Right kidney (tissue), 9 donors: ENCODE measurements at places on chromosomes 6 and 20.
A peak's percentile ranks its signal among the peaks of the same experiment; 100 is the strongest.

- no peak for DNase-seq
Measured at GRCh38 chr6:127518191-127518709, 885 bp downstream of the MTCL3 start.

- DNase-seq = no peak
Measured at GRCh38 chr6:12962529-12962928, 246.0 kb downstream of the PHACTR1 start.

- no peak for DNase-seq
Measured at GRCh38 chr6:144295981-144296767, 11.0 kb downstream of the UTRN start.

GRCh38 chr6:68502946-68503345, 132.1 kb upstream of the ADGRB3 start:
- DNase-seq = no peak

DNA sequence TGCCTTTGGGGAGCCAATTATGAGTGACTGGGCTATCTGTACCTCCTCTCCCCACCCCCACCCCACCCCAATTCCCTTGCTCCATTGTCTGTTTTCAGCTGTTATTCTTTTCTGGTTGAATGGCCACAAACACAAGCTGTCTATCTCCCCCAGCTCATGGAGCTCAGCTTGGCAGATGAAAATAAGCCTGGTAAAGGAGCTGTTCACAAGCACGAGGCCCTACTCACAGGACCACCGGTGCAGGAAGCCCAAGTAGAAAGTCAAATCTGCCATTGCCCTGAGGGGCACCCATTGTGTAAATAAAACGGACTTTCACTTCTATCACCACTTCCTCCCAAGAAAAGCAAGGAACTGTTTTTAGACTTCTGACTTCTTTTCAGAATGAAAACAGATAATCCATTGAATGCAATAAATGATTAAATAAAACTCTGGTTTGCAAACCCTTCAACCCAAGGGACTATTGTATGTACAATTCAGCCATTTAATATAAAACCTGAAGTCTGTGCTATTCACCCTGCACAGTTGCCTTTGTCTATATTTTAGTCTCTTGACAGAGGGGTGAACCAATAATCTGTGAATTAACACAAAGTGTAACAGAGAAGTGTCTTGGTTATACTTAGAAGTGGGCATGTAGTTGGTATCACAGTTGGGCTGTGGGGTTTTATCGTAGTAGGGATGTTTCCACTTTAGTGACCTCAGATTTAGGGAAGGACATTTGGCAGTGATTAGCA, 27.7 kb downstream of the RIPOR2 start:
- no peak for DNase-seq

DNA sequence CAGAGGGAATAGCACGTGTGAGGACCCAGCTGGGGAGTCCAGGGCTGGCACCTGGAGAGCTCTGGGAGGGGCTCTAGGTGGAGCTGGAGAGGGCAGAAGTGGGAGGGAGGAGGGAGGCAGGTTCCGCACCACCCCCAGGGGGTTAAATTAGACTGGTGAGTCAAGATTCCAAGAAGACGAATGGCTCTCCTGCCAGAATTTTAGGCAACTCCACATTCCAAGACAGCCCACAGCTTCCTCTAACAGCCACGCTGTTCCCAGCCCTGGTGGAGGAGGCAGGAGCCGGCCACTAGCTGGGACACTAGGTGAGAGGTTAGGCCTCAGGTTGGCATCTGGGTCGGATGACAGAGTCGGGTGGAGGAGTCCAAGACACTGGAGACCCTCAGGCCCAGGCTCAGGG, 60.2 kb downstream of the TFAP2C start:
- DNase-seq = no peak

- DNase-seq = peak; percentile 86
Measured at GRCh38 chr6:144063744-144064401, 31.5 kb downstream of the SF3B5 start.

GRCh38 chr20:51756653-51757052, 11.5 kb downstream of the ATP9A start:
- no peak for DNase-seq

- no peak for DNase-seq
Measured at GRCh38 chr20:32523613-32524213, 61.4 kb downstream of the NOL4L start.

GRCh38 chr6:151916680-151917164, 109.2 kb downstream of the ESR1 start:
- no peak for DNase-seq

- no peak for DNase-seq
Measured at GRCh38 chr6:68476611-68477010, 158.5 kb upstream of the ADGRB3 start.

- DNase-seq = peak; percentile 71
Measured at GRCh38 chr6:30730601-30731435, 10.7 kb downstream of the TUBB start.

GRCh38 chr6:153553627-153554026, 422.5 kb upstream of the RGS17 start:
- no peak for DNase-seq

DNA sequence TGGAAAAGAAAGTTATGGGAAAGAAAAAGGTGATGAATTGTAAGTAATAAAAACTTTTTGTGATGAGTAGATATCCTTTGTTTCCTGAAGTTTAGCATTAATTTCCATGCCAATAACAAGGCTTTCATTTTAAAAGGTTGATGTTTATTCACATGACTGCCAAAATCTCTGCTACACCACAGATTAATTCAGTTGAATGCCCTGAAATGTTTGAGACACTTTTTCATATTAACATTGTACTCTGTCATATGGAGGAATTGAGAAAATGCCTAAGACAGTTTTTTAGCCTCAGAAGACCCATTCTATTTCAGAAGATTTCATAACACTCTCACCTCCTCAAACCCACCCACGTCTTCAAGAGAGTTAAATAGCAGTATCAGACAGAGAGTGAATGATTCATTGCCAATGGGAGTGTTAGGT, 115.5 kb downstream of the ADGRG6 start:
- no peak for DNase-seq

- no peak for DNase-seq
Measured at GRCh38 chr6:3835785-3836184, 13.4 kb upstream of the FAM50B start.

DNA sequence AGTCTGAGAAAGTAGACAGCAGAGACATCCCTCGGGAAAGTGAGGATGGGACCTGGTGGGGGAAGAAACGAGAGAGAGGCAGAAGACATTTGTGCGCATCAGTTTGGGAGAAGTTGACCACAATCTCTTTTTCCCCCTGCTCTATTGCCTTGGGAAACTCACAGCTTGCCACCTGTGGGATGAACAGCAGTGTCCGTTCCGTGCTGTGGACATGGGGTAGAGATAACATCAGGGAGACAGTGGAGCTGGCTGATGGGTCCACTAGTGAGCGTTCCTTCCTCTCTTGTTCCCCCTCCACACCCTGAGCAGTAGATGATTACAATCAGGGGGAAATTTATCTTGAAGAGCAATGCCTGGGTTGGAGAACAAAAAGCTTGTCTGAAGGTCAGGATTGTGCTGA, 21.8 kb upstream of the RNF182 start:
- DNase-seq = no peak
